ENCODE measurements at places on chromosomes 6 and 20.

GRCh38 chr6:156717542-156717941 lies 59.6 kb upstream of the ARID1B start:
- no peak for DNase-seq

DNA sequence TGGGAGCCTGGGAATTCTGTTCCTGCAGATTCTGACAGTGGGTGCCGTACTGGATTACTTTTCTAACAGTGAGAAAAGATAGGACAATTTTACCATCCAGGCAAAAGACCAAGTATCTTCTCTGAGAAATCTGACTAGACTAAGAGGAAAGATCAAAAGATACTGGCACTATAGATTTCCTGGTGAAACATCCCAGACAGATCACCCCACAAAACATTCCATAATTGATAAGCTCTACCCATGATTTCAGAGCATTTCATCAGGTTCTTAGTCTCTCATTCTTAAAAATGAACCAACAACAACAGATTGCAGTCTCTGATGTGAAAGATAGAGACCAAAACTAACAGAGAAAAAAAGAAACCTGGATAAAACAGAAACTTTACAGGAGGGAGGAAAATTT lies 13.6 kb upstream of the UBR2 start:
- DNase-seq, result no peak

- peak; percentile 60 for DNase-seq
Observed at GRCh38 chr20:5222919-5223634, 93.7 kb downstream of the PROKR2 start.

- no peak for DNase-seq
Observed at GRCh38 chr20:2888224-2888955, 15.1 kb downstream of the PTPRA start.

- no peak for DNase-seq
Observed at GRCh38 chr6:130372786-130373185, 7.0 kb downstream of the TMEM200A start.

- DNase-seq, result peak; percentile 55
Observed at GRCh38 chr20:63442100-63442493, 30.4 kb downstream of the KCNQ2 start.

DNA sequence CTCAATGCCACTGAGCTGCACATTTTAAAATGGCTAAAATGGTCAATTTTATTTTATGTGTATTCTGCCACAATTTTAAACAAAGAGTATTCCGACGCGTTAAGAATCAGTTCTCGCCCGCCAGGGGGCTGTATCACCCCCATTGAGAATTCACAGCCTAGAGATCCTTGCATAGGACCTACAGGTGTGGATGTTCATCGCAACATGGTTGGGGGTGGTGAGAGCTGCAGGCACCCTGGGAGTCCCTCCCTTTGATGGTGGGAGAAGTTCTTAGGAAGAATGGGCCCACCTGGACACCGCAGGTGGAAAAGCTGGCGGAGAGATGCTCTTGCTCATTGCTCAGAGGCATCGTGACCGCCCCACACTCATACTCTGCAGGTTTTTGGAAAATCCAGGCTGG lies 63.5 kb downstream of the SLC2A10 start:
- DNase-seq, result no peak

GRCh38 chr6:138817799-138818198 lies 21.9 kb downstream of the ECT2L start:
- DNase-seq, result peak; percentile 62

- no peak for DNase-seq
Observed at GRCh38 chr20:37362231-37362792, 16.4 kb downstream of the SRC start.

GRCh38 chr20:2671977-2672376 lies 8.0 kb upstream of the IDH3B start:
- no peak for DNase-seq

- DNase-seq, result no peak
Observed at GRCh38 chr6:5123296-5124143, 38.4 kb downstream of the PPP1R3G start.

GRCh38 chr20:8854571-8854970 lies 214.3 kb upstream of the PLCB4 start:
- DNase-seq, result peak; percentile 43
